GM23338 (cell line): ENCODE measurements at places on chromosomes 12 and 14.

DNA sequence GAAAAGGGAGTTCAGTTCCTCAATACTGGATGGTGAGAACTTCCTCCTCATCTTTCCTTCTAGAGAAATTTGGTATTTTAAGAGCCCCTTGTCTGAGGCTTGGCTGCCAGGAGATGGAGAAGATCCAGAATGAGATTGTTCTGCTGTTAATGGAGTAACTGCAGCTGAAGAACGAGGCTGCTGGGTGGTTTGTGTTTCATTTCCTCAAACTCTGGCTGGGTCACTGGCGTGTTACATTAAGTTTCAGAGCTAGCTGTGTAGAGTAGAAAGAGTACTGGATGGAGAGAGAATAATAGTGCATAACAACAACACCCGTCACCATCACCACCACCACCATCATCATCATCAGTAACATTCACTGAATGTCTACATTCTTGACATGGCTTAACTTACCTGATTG, 325.0 kb upstream of the TBX3 start:
- no peak for DNase-seq

DNA sequence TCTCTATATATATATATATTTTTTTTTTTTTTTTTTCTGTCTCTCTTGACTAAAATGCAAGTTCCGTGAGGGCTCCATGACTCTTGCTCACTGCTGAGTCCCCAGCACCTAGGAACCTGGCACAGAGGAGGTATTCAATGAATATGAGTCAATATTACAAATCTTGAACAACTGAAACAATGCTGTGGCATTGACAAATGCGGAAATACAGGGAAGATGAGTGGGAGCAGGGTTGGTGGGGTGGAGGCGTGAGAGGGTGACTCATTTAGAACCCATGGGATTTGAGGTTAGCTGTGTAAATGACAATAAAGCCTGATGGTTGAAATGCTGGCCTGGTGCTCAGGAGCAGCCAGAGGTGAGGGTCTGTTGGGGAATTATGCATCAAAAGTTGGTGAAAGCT, 121.7 kb upstream of the FUT8 start:
- no peak for DNase-seq

DNA sequence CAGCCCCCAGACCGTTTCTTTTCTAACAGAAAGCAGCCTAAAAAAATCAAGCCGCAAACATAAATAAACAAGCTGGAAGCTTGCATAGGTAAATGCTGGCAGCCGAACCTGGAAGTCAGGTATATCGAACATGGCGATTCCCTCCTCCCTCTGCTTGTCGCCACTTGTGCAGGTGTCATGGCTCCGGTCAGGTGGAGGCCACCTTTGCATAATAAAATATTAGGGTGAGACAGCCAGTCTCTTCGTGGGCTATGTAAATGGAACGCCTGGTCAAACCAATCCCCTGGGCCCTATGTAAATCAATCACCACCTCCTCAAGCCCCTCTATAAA, 223.9 kb upstream of the DAAM1 start:
- no peak for DNase-seq

DNA sequence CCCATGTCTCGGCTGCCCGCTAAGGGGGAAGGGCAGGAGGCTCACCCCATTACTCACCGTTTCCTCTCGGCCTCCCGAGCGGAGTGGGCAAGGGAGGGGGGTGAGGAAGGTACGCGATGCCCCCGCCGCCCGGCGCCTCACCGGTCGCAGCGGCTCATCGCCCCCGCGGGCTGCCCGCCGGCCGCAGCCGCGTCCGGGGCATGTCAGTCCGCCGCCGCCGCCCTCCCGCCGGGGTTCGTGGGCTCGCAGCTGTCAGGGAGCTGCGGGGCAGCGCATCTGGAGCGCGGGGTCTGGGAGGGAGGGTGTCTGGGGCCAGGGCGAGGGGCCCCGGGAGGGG, 461 bp downstream of the SLC8A3 start:
- peak; percentile 39 for DNase-seq

DNA sequence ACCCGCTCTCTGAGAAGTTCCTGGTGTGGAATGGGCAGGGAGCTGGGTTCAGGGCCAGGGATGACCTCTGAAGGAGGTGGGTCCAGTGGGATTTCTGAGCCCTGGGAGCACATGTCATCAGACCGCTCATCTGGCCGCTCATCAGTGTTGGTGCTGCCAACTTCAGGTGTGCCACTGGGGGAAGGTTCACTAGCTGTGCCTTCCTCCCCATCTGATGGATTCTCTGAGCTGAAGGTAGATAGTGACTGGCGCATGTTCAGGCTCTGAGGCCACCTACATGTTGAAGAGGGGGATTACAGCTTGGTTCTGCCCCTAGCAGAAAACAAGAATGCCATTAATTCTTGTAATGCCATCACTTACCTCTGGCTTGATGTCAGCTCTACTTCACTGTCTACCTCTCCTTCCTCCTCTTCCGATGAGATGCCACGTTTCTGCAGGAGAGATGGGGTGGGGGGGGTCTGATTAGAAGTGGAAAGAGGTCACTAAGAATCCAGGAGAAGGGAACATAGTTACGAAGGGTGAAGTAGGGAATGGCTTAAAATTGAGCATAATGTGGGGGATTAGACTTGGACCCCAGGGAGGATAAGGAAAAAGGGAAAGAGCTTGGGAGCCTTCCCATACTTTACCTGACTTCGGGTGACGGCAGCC, 17.2 kb downstream of the MAP3K12 start:
- DNase-seq: peak; percentile 83

DNA sequence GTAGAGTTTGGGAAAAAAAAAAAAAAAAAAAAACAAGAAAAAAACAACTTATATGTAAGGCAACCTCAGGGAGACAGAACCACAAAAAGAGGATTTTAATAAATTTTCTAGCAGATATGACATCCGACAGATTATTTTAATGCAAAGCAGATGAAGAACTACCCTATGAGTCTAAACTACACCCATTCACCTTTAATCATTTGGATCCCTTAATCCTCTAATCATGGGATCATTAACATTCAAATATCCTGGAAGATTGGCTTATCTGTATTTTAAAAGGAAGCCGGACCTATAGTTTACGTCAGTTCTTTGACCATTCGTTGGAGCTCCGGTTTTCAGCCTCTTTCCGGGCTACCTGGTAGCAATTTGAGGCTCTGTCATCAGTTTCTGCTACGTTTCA, at the start of gene DPPA3:
TSS of gene DPPA3 (plus strand) at position 301 of the 400 bp plus-strand sequence. CDS start 138 bp downstream, outside the sequence.
- no peak for DNase-seq

DNA sequence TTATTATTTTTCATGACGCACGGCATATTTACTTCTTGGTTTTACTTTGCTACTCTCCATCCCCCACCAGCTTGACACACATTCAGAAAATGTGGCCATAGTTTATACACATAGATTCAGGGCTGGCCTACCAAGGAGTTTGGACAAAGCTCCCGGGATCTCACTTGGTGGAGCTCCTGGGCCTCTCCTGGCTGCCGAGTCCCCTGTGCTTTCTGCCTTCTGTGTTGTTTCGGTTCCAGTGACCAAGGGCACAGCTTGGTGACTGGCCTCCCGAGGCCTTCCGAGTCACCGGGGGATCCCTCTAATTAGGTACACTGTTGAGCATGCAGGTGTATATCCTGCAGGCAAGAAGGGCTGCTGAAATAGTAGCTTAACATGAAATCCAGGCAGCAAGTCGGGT, 63.5 kb downstream of the RGS6 start:
- DNase-seq: no peak
